Memory B cell (primary cell): ENCODE measurements at places on chromosomes 4 and X.

GRCh38 chr4:108172231-108172752, 3.6 kb upstream of the LEF1 start:
- no peak overlapping the region for H3K27ac ChIP-seq
- peaks cover 16% of the 10 kb centered on the region for H3K4me1 ChIP-seq
- H3K4me3 ChIP-seq = peak overlapping the region; percentile 34
- no peak for DNase-seq

GRCh38 chrX:95893636-95894035, 791.0 kb upstream of the DIAPH2 start:
- H3K36me3 ChIP-seq = no peaks in the 10 kb centered on the region
- no peaks in the 10 kb centered on the region for H3K4me1 ChIP-seq
- no peaks in the 10 kb centered on the region for H3K27me3 ChIP-seq
- H3K4me3 ChIP-seq = no peak overlapping the region
- no peak for DNase-seq

- H3K4me3 ChIP-seq = no peak overlapping the region
- no peaks in the 10 kb centered on the region for H3K36me3 ChIP-seq
- H3K27me3 ChIP-seq = no peaks in the 10 kb centered on the region
- no peak for DNase-seq
Measured at GRCh38 chrX:35841872-35842271, 43.7 kb downstream of the MAGEB16 start.

- H3K27ac ChIP-seq = no peak overlapping the region
- no peaks in the 10 kb centered on the region for H3K36me3 ChIP-seq
- no peak overlapping the region for H3K4me3 ChIP-seq
- DNase-seq = no peak
- H3K4me1 ChIP-seq = peaks cover 2% of the 10 kb centered on the region
Measured at GRCh38 chr4:119025420-119025819, 110.2 kb upstream of the MYOZ2 start.

GRCh38 chr4:53371049-53371448, 5.2 kb upstream of the SCFD2 start:
- peaks cover 5% of the 10 kb centered on the region for H3K4me1 ChIP-seq
- H3K4me3 ChIP-seq = no peak overlapping the region
- no peak overlapping the region for H3K27ac ChIP-seq
- no peaks in the 10 kb centered on the region for H3K36me3 ChIP-seq
- no peak for DNase-seq
- H3K27me3 ChIP-seq = peaks cover 21% of the 10 kb centered on the region

DNA sequence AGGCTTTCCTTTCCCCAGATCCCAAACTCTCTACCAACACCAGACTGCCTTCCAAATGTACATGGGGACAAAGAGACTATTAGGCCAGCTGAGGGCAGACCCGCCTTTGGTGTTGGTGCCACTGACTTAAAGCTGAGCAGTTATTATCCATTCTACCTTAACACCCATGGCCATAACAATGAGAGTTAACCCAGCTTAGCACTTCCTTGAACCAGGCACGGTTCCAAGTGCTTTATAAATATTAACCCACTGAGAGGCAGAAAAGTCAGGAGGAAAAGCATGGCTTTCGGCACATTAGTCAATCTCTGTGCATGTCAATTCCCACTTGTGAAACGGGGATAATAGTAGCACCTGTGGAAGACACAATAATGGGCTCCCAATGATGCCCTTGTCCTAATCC, 243.1 kb upstream of the ANXA3 start:
- H3K4me1 ChIP-seq = no peaks in the 10 kb centered on the region
- no peak overlapping the region for H3K27ac ChIP-seq
- DNase-seq = no peak
- no peaks in the 10 kb centered on the region for H3K36me3 ChIP-seq

DNA sequence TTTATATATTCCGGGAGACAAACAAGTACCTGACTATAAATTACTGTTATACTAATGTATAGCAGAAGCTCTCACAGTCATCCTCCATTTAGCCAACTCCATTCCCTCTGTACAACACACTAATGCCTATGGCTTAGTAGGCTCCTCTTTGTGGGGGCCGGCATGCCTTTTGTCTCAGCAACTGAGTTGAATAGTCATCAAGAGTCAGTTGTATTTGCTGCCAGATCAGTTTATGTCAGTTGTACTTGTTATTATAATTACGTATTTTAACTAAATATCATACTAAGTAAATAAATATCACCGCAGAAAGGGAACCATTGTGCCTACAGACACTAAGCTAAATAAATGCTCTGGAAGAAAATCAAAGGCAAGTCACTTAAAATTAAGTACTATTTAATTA, 9.9 kb downstream of the PRMT9 start:
- no peaks in the 10 kb centered on the region for H3K27me3 ChIP-seq
- no peaks in the 10 kb centered on the region for H3K4me1 ChIP-seq
- DNase-seq = no peak
- H3K4me3 ChIP-seq = no peak overlapping the region
- peaks cover 12% of the 10 kb centered on the region for H3K36me3 ChIP-seq
- no peak overlapping the region for H3K27ac ChIP-seq

DNA sequence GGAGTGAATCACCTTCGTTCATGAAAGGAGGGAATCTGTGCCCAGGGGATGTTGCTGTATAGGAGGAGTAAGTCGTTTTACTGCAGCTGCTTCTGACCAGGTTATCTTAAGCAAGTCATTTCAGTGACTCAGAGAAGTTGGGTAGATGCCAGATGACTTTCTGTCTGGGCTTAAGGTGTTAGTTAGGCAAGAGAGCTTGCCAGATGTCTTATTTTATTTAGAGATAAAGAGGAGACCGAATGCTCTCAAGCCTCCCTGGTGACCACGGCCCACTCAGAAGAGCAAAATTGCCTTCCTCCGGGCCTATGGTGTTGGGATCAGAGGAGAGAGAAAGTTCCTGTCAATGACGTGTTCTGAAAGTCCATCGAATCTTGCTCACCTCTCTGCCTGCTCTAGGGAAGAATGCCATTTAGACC, 16.3 kb upstream of the ZNF827 start:
- H3K4me3 ChIP-seq = no peak overlapping the region
- peaks cover 2% of the 10 kb centered on the region for H3K27me3 ChIP-seq
- DNase-seq = no peak
- H3K36me3 ChIP-seq = peaks cover 4% of the 10 kb centered on the region
- H3K27ac ChIP-seq = no peak overlapping the region
- peaks cover 12% of the 10 kb centered on the region for H3K4me1 ChIP-seq

DNA sequence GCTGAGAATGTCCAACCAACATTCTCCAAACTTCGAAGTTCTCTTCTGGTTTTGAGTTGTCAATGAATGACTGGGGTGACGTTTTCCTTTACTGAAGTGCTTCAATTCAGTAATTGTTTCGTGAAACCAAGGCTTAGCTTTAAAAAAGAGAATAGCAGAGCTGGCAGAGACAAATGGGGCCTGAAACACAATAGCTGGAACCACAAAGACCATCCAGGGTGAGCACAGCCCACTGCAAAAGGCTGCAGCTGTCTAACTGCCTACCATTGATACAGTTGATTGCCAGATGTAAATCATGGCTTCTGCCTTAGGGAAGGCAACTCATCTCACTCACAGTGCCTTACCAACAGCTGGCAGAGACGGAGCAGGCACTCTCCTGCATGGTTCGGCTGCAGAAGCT, 78.7 kb upstream of the ZNF518B start:
- H3K27ac ChIP-seq = no peak overlapping the region
- DNase-seq = no peak
- H3K36me3 ChIP-seq = no peaks in the 10 kb centered on the region
- H3K4me1 ChIP-seq = no peaks in the 10 kb centered on the region
- H3K4me3 ChIP-seq = no peak overlapping the region

DNA sequence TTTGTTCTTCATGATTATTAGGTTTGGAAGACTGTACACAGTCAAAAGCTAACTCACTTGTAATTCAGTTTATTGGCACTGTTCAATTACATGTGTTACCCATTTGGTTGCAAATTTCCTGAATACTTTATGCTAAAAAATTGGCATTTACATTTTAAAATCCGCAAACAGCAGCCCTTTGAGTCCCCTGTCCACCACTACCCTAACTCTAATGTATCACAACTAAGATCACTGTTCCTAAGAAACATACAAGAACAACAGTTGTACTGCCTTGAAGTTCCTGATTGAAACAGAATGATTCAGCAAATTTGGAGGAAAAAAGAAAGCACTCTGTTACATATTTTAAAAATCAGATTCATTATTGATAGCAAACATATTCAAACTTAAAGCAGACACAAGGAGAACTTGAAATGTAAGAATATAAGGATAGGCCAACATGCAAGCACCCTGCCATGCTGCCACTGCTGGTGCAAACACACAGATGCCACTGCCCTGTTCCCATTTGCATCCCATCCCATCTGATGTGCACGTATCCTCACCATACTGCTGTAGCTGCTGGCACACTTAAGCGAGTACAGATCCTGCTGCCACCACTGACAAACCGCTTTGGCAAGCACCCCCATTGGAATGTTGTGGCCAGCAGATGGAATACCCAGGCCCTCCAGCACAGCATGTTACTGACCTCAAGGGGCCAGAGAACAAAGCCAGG, 343.4 kb downstream of the PPP1R2C start:
- H3K27me3 ChIP-seq = peaks cover 3% of the 10 kb centered on the region
- no peaks in the 10 kb centered on the region for H3K4me1 ChIP-seq
- no peak for DNase-seq
- H3K36me3 ChIP-seq = peaks cover 3% of the 10 kb centered on the region
- no peak overlapping the region for H3K27ac ChIP-seq

- no peaks in the 10 kb centered on the region for H3K36me3 ChIP-seq
- no peaks in the 10 kb centered on the region for H3K27me3 ChIP-seq
- H3K4me3 ChIP-seq = no peak overlapping the region
- no peak for DNase-seq
- no peak overlapping the region for H3K27ac ChIP-seq
Measured at GRCh38 chrX:108699368-108699767, 37.0 kb downstream of the IRS4 start.

DNA sequence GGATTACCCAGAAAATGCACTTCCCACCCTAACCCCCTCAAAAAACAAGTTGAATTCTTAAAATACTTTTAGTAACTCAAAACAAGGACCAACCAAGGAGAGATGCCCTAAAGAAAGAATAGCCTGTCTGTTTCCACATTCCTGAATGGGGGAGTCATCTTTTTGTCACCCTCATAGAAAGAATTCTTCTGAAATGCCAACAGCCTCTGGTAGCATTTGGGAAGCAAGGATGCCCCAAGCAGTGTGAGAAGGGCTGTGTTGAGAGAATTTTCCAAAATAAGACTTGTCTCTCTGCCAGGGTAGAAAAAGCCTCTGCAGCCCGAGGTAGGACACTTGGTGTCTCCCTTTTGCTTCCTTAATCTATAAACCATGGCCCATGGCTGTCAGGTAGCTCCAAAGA, 173.1 kb upstream of the VCX3A start:
- H3K4me3 ChIP-seq = no peak overlapping the region
- H3K27me3 ChIP-seq = no peaks in the 10 kb centered on the region
- H3K4me1 ChIP-seq = no peaks in the 10 kb centered on the region
- DNase-seq = no peak
- H3K27ac ChIP-seq = no peak overlapping the region

- H3K27me3 ChIP-seq = no peaks in the 10 kb centered on the region
- no peak overlapping the region for H3K4me3 ChIP-seq
- H3K4me1 ChIP-seq = peaks cover 6% of the 10 kb centered on the region
- H3K27ac ChIP-seq = no peak overlapping the region
Measured at GRCh38 chr4:19725130-19725529, 526.6 kb upstream of the SLIT2 start.

- H3K27me3 ChIP-seq = no peaks in the 10 kb centered on the region
- H3K4me3 ChIP-seq = no peak overlapping the region
- DNase-seq = no peak
- no peaks in the 10 kb centered on the region for H3K4me1 ChIP-seq
- no peak overlapping the region for H3K27ac ChIP-seq
Measured at GRCh38 chr4:120616041-120616440, 306.5 kb downstream of the PRDM5 start.

GRCh38 chrX:134377537-134377936, 82.4 kb upstream of the HPRT1 start:
- H3K4me3 ChIP-seq = no peak overlapping the region
- peaks cover 6% of the 10 kb centered on the region for H3K4me1 ChIP-seq
- DNase-seq = no peak
- no peaks in the 10 kb centered on the region for H3K27me3 ChIP-seq

- DNase-seq = no peak
- H3K27ac ChIP-seq = no peak overlapping the region
- H3K36me3 ChIP-seq = no peaks in the 10 kb centered on the region
Measured at GRCh38 chr4:119116925-119117900, 18.4 kb upstream of the MYOZ2 start.

DNA sequence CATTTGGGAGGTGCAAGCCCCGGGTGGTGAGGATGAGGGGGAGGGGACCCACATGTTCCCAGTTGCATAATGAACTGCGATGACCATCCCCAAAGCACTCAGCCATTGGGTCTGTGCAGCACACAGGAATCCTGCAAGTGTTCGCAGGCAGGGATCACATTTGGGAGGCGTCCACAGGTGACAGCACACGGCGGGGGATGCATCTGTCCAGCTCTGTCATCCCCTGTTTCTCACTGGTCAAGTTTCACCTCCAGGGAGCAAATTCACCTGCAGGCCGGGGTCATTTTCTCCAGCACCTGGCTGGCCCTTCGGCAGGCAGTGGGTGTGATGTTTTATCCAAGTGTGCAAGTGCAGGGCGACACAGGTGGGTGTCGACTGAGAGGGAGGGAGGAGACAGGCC, 33.3 kb upstream of the SORCS2 start:
- H3K27me3 ChIP-seq = peaks cover 13% of the 10 kb centered on the region
- H3K4me3 ChIP-seq = no peak overlapping the region
- H3K36me3 ChIP-seq = no peaks in the 10 kb centered on the region
- no peak overlapping the region for H3K27ac ChIP-seq
- no peak for DNase-seq

DNA sequence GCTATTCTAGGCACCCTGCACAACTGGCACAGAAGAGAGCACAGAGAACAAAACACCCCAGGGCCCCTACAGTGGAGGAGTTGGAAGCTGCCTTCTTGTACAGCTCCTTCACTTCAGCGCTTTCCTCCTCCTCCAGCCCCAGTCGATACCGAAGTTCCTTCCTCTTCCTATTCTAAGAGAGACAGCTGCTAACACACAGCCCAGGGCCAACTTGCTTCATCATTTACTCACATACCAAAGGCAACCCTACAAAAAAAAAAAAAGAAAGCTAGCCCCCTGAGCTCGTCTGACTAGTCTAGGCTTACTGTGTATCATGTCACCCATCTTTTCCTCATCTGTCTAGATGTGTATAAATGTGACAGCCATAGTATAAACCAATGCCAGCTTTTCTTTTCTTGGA, 64.5 kb downstream of the MID1 start:
- H3K4me3 ChIP-seq = no peak overlapping the region
- H3K27ac ChIP-seq = no peak overlapping the region
- H3K4me1 ChIP-seq = no peaks in the 10 kb centered on the region
- no peaks in the 10 kb centered on the region for H3K36me3 ChIP-seq
